ENCODE measurements at places on chromosomes 4 and X.

- H3K27ac ChIP-seq: no peak overlapping the region
- H3K4me1 ChIP-seq: no peaks in the 10 kb centered on the region
- peaks cover 19% of the 10 kb centered on the region for H3K27me3 ChIP-seq
- no peaks in the 10 kb centered on the region for H3K36me3 ChIP-seq
- peak; percentile 16 for DNase-seq
Observed at GRCh38 chrX:108699368-108699767, 37.0 kb downstream of the IRS4 start.

- DNase-seq: no peak
- H3K4me3 ChIP-seq: no peak overlapping the region
- H3K36me3 ChIP-seq: no peaks in the 10 kb centered on the region
- H3K27me3 ChIP-seq: no peaks in the 10 kb centered on the region
- no peaks in the 10 kb centered on the region for H3K4me1 ChIP-seq
Observed at GRCh38 chrX:20421275-20421674, 154.6 kb upstream of the RPS6KA3 start.

DNA sequence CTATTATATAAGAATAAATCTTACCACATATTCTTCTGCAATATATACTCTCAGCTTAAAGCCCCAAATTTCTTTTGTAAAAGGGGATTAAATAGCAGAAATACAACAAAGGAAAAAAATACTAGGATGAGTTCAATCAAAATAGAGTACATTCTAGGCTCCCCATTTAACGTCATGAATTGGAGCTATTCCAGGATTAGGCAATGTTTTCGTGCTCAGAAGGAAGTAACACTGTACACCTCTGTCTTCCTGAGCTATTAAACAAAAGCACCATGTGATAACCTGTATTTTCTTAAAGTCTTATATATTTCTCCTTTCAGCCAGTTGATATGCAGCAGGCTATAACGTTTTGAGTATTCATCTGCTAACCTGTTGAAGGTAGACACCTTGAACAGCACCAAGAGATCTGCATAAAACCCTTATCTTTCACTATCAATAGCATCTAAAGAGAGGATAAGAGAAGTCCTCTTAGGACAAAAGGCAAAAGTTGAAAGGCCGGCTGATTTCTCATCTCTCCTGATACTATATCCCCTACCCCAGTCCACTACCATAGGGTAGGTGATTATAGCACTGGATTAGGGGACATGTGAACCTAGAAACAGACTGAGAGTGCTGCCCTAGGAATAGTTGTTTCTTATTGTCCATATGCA, 31.5 kb downstream of the TEC start:
- H3K36me3 ChIP-seq: no peaks in the 10 kb centered on the region
- H3K4me1 ChIP-seq: no peaks in the 10 kb centered on the region
- DNase-seq: no peak
- H3K4me3 ChIP-seq: no peak overlapping the region
- no peaks in the 10 kb centered on the region for H3K27me3 ChIP-seq

DNA sequence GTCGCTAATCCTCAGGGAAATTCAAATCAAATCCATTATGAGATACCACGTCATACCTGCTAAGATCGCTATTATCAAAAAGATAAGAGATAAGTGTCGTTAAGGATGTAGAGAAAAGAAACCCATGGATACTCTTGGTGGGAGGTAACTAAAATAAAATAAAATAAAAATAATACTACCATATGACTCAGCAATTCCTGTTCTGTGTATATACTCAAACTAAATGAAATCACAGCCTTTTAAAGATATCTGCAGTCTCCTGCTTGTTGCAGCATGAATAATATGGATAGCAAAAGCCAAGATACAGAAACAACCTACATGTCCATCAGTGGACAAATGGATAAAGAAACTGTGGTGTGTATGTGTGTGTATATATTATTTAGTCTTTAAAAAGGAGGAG, 105.8 kb upstream of the IL15 start:
- H3K4me3 ChIP-seq: no peak overlapping the region
- no peak overlapping the region for H3K27ac ChIP-seq
- H3K36me3 ChIP-seq: no peaks in the 10 kb centered on the region

DNA sequence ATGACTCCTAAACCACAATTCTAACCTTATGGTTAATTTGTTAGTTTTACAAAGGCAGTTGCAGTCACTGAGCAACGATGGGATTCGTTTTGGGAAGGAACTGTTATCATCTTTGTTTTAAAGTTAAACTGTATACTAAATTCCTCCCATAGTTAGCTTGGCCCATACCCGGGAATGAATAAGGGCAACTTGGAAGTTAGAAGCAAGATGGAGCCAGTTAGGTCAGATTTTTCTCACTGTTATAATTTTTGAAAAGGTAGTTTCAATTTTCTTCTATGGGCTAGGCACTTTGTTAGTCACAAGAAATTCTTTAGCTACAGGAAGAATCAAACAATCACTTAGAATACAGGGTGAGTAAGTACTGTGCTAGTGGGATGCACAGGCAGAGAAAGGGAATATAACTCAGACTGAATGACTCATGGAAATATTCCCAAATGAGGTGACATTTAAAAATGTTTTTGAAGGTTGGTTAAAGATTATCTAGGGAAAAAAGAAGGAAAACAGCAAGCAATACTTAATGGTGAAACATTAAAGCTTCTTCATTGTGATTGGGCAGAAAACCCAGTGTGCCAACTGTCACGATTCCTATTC, 153.6 kb downstream of the MAGEB17 start:
- no peaks in the 10 kb centered on the region for H3K4me1 ChIP-seq
- no peaks in the 10 kb centered on the region for H3K36me3 ChIP-seq
- H3K4me3 ChIP-seq: no peak overlapping the region
